ENCODE measurements at places on chromosomes 7 and 10.

- no peak for DNase-seq
Observed at GRCh38 chr7:40824461-40824860, 689.7 kb downstream of the SUGCT start.

DNA sequence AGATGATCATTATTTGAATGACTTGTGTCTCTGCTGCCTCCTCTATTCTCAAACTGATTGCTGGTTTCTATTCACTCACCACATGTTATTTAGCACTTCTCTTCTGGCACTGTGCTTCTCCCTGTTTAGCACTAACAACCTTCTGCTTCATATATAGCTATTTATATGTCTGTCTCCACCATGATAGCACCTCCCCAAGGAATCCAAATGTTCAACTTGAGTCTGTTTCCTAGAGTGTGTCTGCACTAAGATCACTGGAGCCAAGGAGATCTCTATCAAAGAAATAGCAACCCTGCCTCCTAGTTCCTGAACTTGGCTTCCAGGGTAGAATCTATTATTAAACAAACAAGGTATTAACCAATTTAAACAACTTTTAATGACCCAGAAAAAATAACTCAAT lies 104.5 kb downstream of the CYP26A1 start:
- DNase-seq = no peak

DNA sequence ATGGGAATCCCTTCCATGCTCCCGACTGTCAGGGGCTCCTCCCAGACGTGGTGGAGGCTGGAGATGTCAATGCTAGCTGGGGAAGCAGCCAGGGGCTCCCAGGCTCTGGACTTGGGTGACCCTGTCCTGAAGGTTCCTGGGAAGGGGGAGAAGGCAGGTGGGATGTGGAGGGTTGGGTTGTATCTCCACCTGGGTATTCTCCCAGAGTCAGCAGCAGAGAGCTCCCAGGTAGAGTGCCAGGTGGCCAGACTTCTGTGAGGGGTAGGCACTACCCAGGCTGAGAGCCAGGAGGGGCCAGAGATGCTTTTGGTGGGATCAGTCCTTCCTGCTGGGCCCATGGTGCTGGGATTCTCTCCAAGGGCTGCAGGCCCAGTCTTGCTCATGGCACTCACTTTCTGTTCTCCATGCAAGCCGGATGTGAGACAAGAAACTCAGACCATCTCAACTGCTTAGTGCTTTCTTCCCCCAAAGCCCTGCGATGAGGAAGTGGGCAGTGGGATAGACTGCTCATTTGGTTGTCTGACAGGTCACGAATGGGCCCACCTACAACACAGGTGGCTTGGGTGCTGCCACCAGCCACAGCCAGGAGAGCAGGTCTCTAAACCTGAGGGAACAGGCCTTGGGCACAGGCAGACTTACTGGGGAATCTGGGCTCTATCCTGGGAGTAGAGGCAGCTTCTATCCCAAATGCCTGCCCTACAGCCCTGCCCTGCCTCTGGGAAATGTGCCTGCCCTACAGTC lies 52.5 kb upstream of the CAMK2B start:
- DNase-seq = no peak

DNA sequence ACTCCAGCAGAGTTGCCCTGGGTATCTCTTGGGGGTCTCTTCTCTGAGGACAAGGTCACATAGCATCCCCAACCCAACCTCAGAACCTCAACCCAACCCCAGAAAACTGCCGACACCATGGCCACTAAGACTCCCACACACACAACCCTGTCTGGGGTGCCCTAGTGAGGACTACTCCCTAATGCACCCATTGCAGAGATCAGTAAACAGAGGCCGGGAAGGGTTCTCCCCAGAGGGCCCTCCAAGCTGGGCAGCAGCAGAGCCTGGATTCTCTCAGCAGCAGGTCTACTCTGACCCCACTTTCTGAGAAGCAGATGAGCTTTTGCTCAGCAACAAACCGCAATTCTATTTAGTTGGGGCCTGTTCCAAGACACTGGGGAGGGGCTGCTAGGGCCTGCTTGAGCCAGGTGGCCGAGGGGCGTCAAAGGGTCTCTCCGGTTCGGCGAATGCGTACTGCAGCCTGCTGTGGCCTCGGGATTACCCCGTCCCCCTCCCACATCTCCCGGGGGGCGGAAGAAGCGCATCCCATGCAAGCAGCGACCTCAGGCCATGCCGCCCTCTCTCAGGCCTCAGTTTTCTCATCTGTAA lies 828 bp downstream of the OGDHL start:
- no peak for DNase-seq

GRCh38 chr7:150740053-150740452 lies 2.8 kb downstream of the GIMAP5 start:
- DNase-seq = no peak

DNA sequence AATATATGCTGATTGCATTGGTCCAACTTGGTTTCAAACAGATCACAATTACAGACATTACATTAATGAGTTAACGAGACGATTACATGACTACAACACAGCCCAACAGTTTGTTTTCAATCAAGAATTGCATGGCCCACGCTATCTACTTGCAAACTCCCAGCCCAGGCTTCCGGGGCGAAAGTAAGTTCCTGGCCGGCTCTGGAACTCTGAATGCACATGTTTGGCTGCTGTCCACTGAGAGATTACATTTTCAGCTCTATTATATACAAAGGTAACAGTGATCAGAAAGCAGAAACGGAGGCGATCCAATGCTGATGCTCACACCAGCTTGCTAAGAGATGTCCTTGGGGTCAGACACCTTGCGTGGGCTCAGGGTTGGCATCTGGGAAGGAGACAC lies 206.3 kb downstream of the FANK1 start:
- no peak for DNase-seq

- DNase-seq = no peak
Observed at GRCh38 chr10:53033396-53033795, 260.8 kb upstream of the MBL2 start.

- no peak for DNase-seq
Observed at GRCh38 chr7:44058759-44059218, 6.6 kb downstream of the PGAM2 start.

- peak; percentile 34 for DNase-seq
Observed at GRCh38 chr10:20858292-20859124, 38.6 kb downstream of the NEBL start.

- DNase-seq = no peak
Observed at GRCh38 chr10:4837551-4837950, 11.5 kb downstream of the AKR1E2 start.

GRCh38 chr7:51459809-51460208 lies 143.2 kb upstream of the COBL start:
- DNase-seq = no peak

GRCh38 chr10:122981066-122981464 lies 864 bp downstream of the PSTK start:
- DNase-seq = peak; percentile 7

GRCh38 chr7:151408839-151409666 lies 785 bp downstream of the WDR86 start:
- no peak for DNase-seq

- no peak for DNase-seq
Observed at GRCh38 chr10:12422189-12422588, 72.8 kb downstream of the CAMK1D start.

GRCh38 chr10:78047314-78047891 lies 13.7 kb downstream of the RPS24 start:
- DNase-seq = peak; percentile 83

DNA sequence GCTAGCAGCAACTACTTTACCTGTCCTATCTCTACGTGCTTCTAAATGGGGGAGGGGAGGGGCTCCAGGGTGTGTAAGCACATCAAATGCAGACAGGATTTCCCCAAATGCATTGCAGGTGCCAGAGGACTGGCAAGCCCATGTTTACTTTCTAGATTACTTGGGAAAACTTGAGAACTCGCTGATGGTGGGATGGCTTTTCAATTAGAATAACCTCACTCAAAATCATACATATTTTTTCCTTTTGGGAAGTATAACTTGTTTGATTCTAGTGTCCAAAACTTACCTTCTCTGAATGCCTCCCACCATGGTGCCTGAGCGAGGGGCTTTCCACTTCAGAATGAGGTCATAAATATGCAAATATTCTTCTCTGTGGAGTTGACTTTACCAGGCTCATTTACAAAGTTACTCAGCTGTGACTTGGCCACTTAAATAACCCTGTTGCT lies 191.3 kb upstream of the RHOBTB1 start:
- DNase-seq = no peak

DNA sequence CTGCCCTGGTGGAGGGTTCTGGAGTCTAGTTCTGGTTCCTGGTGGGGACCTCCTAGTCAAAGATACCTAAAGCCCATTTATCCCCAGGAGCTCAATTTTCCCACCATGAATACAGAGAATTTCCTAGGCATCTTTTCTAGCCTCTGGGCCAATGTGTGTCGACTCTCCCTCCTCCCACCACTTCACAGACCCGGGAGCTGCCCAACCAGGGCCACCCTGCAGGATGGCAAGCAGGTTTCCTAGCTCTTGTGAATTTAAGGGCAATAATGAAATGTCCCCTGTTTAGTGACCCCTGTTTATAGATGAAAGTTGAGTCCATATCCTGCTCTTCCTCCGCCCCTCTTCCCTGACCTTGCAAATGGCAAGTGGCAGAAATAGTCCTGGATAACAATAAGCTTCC lies 9.4 kb downstream of the DLX5 start:
- DNase-seq = no peak

GRCh38 chr7:27763983-27764508 lies 24.1 kb downstream of the TAX1BP1 start:
- no peak for DNase-seq

DNA sequence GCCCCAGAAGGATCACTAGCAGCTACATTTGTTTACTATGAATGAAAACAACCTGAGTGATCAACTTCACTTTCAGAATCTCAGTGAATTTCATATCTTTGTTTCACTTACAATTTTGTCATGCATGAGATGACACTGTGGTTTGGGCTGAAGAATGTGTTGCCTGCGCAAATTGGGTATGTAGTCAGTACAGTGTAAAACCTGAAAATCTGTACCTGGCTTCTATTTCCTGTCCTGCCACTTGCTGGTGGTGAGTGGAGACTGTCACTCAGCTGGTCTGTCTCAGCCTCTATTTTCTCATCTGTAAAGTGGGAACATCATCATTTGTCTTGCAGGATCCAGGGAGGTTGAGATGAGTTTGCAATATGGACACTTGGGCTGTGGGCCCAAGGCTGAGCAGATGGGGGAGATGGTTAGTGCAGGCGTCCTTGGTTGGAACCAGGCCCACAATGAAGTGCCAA lies 118.0 kb downstream of the WDFY4 start:
- no peak for DNase-seq

DNA sequence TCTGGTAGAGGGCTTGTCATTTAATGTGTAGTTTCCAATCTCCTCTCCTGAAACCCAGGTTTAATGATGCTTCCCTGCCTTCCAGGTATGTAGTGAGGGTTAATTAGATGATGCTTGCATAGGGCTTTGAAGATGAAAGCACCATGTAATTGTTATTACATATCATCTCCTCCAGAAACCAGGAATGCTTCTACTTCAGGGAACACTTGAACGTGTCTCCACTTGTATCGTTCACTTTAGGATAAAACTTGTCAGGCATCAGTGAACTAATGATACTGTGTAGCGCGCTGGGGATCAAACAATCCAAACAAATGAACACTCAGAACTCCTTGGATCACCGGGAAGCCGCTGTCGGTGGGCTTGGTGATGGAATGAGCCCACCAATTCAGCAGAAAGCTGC lies 260.9 kb upstream of the FZD8 start:
- no peak for DNase-seq

DNA sequence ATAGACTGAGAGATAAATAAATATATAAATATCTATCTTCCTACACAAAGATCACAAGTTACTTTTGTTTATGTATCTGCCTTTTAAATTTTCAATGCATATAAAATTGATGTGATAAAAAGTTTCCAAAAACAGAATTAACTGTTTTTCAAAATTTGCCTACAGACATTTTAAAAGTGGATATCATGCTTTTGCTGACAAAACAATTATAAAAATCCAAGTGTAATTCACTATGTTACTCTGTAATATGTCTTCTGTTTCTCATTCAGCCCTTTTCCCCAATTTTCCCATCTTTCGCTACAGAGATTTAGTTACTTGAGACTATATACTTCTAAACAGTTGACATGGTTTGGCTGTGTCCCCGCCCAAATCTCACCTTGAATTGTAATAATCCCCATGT lies 37.7 kb downstream of the SLC25A13 start:
- no peak for DNase-seq

- DNase-seq = peak; percentile 92
Observed at GRCh38 chr10:23095404-23095965, at the start of gene MSRB2. MSRB2 (plus strand) TSS chr10:23095579; CDS start chr10:23095609, 30 bp downstream.

DNA sequence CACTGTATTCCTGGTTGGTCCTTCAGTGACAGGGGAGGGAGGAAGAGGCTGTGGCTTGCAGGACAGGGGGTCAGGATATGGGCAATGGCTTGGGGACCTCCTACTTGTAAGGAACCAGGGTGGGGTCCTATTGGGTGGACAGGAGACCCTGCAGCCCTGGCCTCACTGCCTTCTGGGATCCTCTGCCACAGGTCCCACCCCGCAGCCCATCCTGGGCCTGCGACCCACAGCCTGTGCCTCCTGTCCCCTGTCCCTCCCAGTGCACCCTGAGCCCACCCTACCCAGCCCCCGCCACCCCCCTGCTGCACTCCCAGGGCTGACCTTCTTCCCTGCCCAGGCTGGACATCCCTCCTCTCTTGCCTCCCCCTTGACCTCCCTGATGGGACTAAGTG lies 58.7 kb upstream of the MYL10 start:
- DNase-seq = no peak

DNA sequence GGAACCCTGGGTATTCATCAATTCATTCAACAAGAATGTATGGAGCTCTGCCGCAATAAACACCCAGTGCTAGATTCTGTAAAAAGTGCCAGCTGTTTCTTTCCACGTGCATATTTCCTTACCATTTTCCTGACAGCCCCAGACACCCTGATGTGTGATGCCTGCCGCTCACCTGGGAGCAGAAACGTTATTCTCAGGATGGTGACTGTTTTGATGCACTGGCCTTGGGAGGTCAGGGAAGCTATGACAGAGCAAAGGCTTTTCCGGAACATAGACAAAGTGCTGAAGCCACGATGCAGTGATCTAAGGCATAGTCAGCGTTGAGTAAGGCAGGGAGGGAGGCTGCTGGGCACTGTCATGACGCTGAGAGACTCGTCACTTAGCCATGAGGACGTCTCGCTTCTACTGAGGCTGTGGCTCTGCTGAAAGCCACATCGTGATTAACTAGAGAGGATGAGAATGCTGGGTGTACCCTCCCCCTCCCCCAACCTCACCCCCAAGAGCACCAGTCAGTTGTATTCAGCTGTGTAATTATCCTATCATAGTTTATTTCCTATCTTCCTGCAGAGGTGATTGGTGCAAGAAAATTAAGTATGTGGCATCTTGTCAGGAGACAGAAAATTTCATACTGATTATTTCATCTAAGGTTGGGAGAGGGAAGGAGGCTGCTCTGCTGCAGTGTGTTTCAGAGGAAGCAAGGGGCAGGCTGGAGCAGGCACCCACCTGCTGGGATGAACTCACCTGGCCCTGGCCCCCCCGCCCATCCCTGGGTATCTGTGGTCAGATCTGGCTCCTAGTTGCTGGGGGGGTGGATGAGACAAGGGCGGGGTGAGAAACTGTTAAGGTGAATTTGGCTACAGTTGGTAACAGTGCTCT lies 48.8 kb upstream of the SMNDC1 start:
- DNase-seq = peak; percentile 62

DNA sequence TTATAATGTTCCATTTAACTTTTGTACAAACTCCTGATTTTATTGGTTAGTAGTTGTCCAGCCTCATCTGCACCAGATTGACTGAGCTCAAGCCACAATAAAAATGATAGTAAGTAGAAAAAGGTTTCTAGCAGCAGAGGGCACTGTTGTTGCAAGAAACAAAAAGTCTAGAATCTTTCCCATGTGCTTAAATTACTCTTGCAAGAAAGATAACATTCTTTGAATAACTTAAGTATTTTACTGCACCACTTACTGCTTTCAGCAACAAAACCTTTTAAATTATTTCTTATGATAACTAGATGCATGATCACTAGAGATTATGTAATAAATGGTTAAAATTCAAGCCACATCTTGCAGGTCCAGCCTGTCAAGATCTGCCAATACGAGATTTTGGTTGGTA lies 27.0 kb downstream of the LMOD2 start:
- DNase-seq = peak; percentile 6
